Esophagus mucosa (tissue), 1 donor: ENCODE measurements at places on chromosomes 12 and 14.

- ATAC-seq = no peak
Observed at GRCh38 chr12:116919706-116920485, 9.1 kb downstream of the FBXW8 start.

GRCh38 chr14:75537071-75537470 lies 14.8 kb downstream of the BATF start:
- ATAC-seq = no peak

DNA sequence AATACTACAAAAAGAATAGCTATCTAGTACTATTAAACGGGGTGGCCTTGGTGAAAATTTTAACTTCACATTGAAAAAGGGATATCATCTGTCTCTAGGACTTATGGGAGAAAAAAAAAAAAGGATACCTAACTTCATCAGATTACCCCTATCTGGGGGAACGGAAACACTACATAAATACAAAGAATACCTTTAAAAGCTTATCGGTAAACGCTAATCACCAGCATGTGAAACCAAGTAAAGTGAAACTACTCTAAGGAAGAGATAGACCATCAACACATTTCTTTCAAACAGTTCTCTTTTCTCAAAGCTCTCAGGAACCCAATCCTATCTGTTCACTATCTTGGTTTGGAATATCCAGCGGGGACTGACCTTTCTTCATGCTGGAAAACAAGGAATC lies 3.5 kb downstream of the KICS2 start:
- ATAC-seq = no peak

GRCh38 chr12:126337556-126338441 lies 1272.6 kb downstream of the AACS start:
- ATAC-seq = no peak

GRCh38 chr12:47820631-47821345 lies 1.1 kb upstream of the HDAC7 start:
- ATAC-seq = peak; percentile 51

- ATAC-seq = no peak
Observed at GRCh38 chr14:49451938-49452337, 134.2 kb downstream of the RPS29 start.

- ATAC-seq = peak; percentile 79
Observed at GRCh38 chr14:74531467-74531866, 37.9 kb downstream of the ISCA2 start.

DNA sequence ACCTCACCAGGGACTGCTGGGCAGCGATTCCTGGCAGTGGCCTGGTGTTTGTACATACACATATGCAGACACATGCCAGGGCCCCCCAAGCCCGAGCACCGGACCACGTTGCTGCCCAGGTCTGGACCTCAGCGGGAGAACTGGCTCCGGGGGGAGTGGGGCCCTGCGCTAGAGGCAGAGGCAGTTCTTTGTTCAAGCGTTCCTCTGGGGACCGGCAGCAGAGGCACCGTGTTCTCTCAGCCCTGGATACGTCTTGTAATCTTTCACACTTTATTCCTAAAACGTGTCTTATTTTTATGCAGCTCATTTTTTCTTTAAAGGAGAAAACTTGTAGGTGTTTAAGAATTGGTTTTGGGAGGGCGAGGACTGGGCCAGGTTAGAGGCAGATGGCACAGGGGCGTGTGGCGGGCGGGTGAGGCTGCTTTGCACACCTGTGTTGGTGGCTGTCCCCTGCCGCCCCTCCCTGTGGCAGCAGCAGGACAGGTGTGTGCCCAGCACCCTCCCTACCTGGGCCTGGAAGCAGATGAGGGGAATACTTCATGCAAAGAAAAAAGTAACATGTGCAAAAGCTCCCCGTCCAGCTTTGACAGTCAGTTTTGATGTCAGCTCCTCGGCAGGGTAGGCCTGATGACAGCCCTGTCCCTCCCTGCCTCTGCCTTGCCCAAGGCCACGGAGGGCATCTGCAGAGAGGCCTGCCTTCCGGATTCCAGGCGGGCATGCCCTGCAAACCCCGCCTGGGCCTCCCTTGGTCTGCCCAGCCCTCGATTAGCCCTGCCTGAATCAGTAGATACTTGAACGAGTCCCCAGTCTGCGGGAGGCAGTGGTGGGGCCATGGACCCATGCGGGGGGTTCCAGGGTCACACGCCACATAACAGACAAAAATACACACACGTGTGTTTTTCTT lies 7.0 kb upstream of the PUS1 start:
- peak; percentile 55 for ATAC-seq

DNA sequence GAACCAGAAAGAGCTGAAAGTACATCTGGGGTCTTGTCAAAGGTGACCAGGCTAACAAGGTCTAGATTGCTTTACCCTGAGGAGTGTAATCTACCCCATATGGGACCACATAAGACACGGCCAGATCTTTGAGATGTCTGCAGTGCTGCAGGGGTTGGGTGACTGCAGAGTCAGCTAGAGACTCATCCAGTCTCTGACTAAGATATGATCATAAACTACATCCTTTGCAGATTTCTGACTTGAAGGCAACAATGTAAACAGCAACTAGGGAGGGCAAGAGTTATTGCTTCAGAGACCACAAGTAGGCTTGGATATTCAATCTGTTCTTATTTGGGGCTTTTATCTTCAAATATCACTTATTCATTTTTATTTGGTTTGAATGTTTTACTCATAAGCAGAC lies 1080.5 kb upstream of the FOXG1 start:
- ATAC-seq = no peak

GRCh38 chr12:12770262-12770661 lies 15.2 kb upstream of the APOLD1 start:
- no peak for ATAC-seq

DNA sequence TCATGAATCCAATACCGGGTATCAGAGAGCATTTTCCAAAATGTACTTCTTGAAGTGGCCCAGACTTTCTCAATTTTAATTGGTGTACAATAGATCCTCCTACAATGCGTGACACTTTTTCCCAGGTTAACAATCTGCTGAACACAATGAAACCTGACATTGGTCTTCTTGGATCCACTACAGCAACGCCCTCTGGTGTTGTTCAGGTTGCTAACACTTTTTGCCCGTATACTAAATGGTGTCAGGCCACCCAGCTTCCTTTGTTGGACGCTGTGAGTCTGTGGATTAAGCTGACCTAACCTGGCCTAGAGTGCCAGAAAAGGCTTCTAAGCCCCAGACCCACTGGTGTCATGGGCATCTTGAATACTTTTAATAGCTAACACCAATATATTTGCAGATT lies 89.2 kb downstream of the KCNK10 start:
- no peak for ATAC-seq

DNA sequence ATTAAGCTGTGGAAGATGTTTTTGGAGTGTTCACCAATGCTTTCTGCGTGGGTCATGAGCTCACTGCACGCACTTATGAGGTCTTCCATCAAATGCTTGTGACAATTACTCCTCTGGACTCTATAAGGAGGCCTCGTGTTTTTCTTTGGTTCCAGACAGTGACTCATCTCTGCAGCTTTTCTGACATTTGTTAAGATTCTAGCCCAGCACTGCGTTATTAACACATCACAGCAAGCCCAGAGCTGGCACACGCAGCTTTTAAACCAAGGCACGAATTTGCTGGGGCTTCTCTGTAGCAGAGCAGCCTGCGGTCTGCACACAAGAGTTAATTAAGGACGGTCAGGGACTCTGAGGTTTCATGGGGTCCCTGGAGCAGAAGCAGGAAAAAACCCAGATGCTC lies 16.9 kb downstream of the MEG3 start:
- ATAC-seq = no peak

GRCh38 chr12:113340061-113340460 lies 5.2 kb upstream of the SLC8B1 start:
- no peak for ATAC-seq

DNA sequence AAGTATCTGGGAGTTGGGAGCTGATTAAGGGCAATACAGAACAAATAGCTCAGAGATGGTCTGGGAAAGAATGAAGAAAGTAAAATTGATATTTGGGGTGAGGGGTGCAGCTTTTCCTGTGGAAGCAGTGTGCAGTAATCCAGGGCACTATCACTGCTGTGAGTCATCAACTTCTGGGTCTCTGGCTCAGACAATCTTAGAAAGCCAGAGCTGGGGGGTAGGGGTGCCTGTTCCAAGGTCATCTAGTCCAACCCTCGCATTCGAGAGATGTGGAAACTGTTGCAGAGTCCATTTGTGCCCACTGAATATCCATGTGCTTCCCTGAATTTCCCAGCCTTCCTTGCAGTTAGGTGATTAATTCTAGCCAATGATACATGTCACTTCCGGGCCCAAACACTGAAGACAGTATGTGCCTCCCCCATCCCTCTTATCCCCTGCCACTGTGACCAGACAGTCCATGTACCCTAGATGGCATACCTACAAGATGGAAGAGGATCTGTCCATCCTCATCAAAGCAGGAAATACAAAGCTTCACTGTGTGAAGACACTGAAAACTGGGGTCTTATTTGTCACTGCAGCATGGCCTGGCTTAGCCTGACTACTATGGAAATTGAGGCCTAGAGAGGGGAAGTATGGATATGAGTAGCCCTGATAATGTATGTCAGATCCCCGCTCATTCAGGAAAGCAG lies 51.9 kb downstream of the ZFP36L1 start:
- ATAC-seq = no peak

DNA sequence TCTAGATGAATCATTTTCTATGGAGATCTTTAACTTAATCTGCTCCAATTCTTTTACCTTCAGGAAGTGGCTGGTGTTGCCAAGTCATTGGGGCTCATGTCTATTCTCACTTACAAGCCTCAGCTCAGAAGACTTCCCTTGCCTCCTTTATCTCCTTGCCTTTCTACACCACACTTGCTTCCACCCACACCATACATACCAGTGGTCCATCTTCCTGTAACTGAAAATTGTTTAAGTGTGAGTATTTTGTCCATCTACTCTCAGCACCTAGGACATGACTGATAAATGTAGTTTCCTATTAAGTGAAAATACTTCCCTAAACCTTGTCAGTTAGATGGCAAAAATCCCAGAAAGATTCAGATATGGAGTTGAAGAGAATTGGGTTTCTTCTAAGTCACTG lies 199.7 kb upstream of the CPNE8 start:
- ATAC-seq = no peak

GRCh38 chr14:32593290-32593942 lies 264.3 kb downstream of the AKAP6 start:
- ATAC-seq = no peak

DNA sequence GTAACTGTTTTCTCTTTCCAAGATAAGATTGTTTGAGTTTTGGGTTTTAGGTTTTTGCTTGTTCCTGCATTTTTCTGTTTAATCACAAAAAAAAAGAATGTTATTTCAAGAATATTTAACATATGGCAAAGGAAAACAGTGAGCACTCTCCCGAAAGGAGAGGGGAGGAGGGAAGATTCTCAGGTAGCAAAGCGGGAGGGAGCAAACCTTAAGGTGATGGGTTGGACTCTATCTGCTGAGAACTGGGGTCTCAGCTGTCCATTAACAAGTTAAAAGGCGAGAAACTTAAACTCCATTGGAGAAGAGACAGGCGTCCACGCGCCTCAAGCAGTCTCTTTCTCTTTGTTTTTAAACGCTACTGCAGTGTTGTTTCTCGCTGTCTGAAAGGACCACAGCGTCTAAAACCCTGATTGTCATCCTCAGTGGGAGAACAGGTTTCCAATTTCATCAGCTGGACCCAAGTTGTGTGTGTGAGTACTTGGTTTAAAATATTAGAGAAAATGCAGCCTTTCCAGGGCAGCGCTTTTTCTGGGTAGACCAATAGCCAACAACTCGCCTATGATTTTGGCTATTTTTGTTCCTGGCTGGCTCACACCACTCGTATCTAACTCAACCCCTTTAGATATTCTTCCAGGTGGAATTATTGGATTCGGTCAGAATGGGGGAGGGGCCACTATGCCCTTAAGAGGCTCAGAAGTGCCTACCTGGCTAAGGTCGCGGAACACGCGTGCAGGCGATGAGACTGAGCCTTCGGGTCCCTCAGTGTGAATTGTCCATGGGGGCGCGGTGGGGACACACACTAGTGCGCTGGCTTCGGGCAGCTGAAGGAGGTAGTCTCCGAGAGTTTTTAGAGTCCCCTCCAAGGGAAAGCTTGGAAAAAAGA lies 8.2 kb downstream of the SIX1 start:
- no peak for ATAC-seq

DNA sequence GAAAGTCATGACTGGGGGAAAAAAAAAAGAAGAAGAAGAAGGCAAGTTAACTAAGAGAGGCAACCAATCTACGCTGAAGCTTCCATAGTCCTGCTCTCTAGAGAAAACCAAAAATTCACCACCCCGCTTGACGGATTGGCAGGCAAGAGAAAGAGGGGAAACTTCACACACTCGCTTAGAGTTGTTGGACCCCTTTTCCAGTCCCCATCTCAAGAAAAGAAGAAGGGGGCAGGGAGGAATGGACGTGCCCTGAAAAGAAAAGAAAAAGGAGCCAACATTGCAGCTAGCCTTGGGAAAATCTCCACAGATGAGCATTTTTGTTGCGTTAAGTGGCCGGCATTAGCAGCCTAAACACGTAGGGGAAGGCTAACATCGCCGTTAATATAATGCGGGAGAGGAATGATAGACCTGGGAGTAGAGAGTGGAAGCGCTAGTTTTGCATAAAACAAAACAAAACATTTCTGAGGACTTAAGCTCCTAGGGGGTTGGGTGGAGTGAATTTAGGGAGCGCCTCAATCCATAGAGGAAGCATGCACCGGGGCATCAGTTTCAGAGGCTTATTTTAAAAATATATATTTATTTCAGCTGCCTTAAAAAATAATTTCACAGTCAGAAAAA lies 11.3 kb upstream of the FOXG1 start:
- ATAC-seq = no peak

DNA sequence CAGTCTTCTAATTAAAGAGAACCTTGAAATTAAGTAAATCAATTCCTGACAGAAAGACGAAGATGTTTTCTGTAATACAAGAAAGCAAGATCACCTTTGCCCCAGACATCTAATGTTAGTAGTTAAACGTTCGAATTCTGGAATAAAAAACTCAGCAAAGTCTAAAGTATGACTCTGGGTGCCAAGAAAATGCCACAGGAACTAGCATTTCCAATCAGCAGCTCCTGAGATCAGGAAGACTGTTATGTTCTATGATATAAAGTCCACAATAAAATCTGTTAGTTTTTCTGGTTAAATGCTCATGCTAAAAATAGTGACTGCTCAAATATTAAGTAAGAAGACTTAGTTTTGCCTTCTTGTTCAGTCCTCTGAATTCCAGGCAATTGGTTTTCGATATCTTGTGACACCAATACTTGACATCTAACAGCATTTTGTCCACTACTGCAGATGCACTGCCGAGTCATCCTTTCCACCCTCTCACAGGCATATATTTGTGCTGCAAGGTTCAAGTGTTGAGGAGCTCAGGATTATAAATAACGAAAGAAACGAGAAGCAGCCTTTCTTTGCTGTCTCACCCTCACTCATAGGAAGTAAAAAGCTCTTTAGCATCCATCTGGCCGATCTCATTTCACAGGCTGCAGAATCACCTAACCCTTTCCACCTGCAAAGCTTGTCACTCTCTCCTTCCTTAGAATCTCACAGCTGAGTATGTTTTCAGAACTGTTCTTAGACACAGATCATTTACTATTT lies 32.0 kb downstream of the SSH1 start:
- no peak for ATAC-seq

GRCh38 chr14:94903883-94904282 lies 134.0 kb upstream of the GSC start:
- ATAC-seq = no peak
